ENCODE measurements at places on chromosomes 16 and 17. TPM values are rescaled to one million over a fixed set of nuclear protein-coding genes. Genes with fewer than 3 reads are reported as not detected.

- DNase-seq, result no peak
These were observed 19.3 kb downstream of the B9D1 start for GRCh38 chr17:19343256-19343630.

GRCh38 chr16:51877686-51878085, 669.3 kb downstream of the TOX3 start:
- no peak for DNase-seq

GRCh38 chr16:86307514-86307903, 202.8 kb upstream of the FOXF1 start:
- peak; percentile 11 for DNase-seq

- no peak for DNase-seq
These were observed 99.5 kb upstream of the DHX40 start for GRCh38 chr17:59465949-59466307.

GRCh38 chr17:74545843-74546230, at the start of gene CD300C:
Gene CD300C, minus strand, starts transcription at chr17:74546115. Its CDS starts 333 bp downstream, at chr17:74545782.
- peak; percentile 56 for DNase-seq

GRCh38 chr16:15593235-15593634, 49.7 kb downstream of the MARF1 start:
- no peak for DNase-seq

GRCh38 chr16:86740906-86741799, 162.8 kb downstream of the FOXL1 start:
- peak; percentile 15 for DNase-seq

GRCh38 chr17:29283961-29284360, 10.0 kb downstream of the NUFIP2 start:
- DNase-seq, result no peak

DNA sequence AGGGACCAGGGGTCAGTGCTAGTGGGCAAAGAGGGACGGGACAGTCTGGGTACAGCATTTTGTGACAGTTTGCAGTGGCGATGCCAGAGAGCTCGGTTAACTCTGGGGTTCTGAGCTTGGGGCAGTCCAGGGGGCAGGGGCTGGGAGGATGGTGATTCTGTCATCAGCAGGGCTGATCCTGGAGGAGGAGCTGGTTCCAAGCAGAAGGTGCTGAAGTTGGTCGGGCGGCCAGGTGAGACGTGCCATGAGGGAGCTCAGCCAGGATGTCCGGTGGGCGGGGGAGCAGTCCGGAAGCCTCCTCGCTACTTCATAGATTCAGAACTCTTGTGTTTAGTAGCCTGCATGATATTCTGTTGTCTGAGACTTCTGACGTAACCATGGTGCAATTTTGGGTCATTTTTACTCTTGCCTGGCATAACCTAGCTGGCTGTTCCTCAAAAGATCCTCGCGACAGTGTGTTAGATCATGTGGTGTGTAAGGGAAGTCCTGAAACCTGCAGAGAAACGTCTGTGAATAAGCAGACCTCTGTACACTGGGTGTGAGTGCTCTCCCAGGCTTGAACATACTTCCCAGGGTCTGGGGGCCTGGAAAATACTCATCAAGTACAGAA, 122.0 kb downstream of the CLEC16A start:
- DNase-seq, result no peak

- DNase-seq, result no peak
These were observed 25.8 kb downstream of the LITAF start for GRCh38 chr16:11560701-11561453.

GRCh38 chr17:5665164-5665563, 80.9 kb upstream of the NLRP1 start:
- no peak for DNase-seq

GRCh38 chr16:80932708-80933095, 74.0 kb downstream of the CMC2 start:
- no peak for DNase-seq

DNA sequence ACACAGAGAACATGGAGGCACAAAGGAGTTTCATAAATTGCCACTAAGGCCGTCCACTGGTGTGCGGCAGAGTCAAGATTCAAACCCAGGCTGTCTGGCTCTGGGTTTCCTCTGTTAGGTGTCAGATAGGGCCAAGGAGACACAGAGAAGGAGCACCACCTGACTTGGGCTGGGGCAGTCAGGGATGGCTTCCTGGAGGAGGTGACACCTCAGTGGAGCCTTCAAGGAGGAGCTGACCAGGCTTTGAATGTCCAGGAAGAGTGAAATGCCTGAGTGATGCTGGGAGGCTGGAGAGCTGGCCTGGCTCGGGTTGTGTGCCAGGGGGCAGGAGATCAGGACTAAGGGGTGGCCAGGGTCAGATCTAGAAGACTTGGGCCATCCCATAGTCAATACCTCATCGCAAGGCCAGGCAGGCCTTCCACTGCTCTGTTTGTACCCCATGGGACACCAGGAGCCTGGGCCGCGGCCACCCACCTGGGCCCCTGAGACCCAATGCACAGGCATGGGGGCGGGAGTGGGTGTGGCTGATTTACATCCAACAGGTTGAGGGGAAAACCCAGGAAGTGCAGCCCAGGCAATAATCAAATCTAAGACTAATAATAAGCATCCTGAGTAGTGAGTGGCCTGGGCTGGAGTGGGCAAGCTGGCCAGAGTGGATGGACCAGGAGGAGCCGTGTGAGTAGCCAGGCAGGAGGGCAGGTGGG, 73.7 kb downstream of the USP22 start:
- no peak for DNase-seq

DNA sequence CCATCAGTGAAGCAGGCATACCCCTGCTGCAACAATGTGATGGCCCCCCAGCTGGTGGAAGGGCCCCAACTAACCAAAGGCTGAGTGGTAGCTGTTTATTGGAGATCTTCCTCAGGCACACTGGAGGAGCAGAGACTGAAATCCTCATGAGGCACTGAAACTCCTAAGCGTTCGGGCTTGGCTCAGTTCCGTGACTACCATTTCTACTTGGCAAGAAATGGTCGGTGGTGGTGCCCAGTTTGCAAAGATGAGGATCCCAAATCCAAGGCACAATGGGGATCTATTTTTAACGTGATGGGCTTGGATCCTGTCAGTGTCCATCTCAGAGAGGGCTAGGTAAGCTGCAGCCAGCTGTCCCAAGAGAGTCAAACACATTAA, 82.8 kb downstream of the TNFRSF13B start:
- DNase-seq, result no peak

- no peak for DNase-seq
These were observed 1.5 kb upstream of the PRR29 start for GRCh38 chr17:63996430-63997182.

DNA sequence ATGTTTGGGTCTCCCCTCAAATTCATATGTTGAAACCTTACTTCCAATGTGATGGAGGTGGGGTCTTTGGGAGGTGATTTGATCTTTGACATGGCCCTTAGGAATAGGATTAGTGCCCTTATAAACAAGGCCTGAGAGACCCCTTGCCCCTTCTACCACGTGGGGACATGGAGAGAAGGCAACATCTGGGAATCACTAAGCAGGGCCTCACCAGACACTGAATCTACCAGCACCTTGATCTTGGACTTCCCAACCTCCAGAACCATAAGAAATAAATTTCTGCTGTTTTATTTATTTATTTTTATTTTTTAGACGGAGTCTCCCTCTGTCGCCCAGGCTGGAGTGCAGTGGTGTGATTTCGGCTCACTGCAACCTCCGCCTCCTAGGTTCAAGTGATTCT, 40.1 kb downstream of the GDE1 start:
- no peak for DNase-seq

GRCh38 chr17:71482625-71483024, 638.2 kb upstream of the SOX9 start:
- no peak for DNase-seq

DNA sequence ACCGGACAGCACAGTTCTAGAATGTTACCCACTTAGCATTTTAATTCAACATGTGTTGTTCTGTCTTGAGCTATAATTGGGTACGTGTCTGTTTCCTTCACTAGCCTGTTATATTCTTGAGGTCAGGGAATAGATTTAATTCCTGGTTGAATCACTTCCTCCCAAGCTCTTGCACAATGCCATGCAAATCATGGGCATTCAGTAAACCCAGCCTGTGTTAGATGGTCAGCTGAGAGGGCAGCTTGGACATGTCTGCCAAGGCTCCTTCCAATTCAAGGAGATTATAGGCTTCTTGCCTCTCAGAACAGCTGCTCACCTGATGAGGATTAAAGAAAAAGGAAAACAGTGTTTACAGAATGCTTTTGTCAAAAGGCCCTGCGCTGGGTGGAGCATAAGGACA, 12.6 kb downstream of the C1QTNF1 start:
- peak; percentile 45 for DNase-seq

GRCh38 chr17:32904891-32905290, 23.1 kb upstream of the TMEM98 start:
- no peak for DNase-seq

- DNase-seq, result peak; percentile 24
These were observed 8.6 kb downstream of the P2RX1 start for GRCh38 chr17:3907483-3908216.

GRCh38 chr16:56270828-56271227, 79.5 kb downstream of the GNAO1 start:
- DNase-seq, result no peak

DNA sequence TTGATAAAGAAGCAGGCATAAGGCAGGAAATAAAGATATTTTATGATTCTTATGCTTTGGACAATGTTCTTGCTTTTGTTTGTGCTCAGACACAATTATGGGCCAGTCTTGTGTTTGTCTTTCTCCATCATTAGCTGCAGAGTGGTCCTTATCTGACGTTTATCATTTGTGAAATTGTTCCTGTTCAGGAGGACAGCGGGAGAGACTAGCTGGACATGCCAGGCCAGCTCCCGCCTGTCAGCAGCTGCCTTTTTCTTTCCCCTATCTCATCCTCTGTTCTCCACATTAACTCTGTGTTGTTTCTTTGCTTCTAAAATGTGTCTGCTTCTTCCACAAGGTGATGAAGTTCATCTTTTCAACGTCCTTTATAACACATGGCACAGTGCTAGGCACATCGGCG, 333.5 kb downstream of the NPIPA8 start:
- no peak for DNase-seq

- DNase-seq, result no peak
These were observed 32.5 kb downstream of the ASIC2 start for GRCh38 chr17:33260638-33261037.

DNA sequence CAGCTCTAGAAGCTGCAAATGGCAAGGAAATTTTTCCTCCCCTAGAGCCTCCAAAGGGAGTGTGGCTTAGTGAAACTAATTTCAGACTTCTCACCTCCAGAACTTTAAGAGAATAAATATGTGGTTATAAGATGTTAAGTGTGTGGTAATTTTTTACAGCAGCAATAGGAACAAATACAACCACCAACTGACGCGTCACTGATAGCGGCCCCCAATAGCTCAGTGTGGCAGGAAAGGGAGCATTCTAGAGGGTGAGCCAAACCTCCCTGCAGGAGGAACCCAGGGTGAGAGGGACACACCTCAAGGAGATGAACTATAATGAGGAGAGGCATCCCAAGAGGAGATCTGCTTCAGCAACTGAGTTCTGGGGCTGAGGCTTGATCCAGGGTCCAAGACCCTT, 4.0 kb downstream of the CCL4 start:
- no peak for DNase-seq

- peak; percentile 96 for DNase-seq
These were observed 369.2 kb downstream of the CDH13 start for GRCh38 chr16:82995924-82996441.

DNA sequence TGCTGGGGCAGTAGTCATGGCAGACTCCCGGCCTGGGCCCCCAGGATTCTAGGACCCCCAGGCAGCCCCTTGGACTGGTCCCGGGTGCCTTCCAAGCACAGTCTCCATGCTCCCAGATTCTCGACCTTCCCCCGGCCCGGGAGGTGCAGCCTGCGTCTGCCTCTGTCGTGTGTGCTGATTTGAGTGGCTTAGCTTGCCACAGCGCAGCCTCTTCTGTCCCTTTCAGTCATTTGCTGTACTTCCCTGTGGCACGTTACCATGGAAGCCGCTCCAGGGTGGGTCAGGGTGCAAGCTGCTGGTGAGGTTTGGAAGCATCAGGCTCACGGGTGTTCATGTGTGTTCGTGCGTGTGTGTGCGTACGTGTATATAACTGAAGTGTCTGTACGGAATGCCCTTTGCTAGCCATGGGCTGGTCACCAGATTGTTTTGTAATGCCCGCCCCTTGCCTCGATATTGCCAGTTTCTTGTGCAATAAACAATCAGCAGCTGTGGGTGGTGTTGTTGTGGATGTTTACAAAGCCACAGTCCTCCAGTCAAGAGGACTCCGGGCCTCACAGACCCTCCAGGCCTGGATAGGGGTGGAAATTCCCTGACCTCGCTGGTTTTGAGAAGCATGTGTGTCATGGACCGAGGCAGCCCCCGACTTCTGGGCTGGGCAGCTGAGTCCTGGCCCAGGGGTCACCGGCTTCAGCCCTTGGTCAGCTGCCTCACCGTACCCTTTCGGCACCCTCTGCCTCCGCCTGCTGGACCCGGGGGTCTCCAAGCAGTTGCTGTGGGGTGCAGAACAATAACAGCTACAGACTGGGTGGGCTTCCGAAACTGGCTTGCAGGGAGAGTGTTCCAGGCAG, 9.7 kb upstream of the CLEC18A start:
- DNase-seq, result no peak

DNA sequence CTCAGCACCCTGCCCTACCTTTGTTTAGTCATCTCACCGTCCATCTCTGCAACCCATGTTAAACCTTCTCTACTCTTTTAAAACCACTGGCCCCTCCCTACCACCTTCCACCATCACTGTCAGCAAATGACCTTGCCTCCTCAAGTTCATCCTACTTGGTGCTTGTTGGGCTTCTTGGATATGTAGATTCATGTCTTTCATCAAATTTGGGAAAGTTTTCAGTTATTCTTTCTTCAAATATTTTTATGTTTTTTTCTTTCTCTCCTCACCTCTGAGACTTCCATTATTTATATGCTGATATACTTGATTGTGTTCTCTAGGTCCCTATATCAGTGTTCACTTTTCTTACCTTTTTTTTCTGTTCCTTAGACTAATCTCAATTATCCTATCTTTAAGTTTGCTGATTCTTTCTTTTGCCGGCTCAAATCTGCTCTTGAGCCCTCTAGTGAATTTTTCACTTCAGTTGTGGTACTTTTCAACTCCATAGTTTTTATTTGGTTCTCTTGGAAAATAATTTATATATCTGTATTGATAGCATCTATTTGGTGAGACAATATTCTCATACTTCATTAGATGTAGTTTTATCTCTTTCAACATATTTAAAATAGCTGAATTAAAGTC, 28.7 kb upstream of the ALDH3A2 start:
- no peak for DNase-seq

- no peak for DNase-seq
These were observed 63.7 kb upstream of the MRTFB start for GRCh38 chr16:14007450-14007849.

GRCh38 chr16:71542377-71542776, 16.2 kb downstream of the CHST4 start:
- DNase-seq, result peak; percentile 75

The C17orf67 gene
- total RNA-seq, result 1.7 TPM

The KRTAP1-5 gene
- not detected for total RNA-seq

The GGT6 gene
- 7.0 TPM for total RNA-seq

The NME1 gene
- 237 TPM for total RNA-seq

The EVPLL gene
- 0.52 TPM for total RNA-seq

The MYCBPAP gene
- total RNA-seq, result not detected

The SLC16A13 gene
- 0.16 TPM for total RNA-seq

The VMP1 gene
- 223 TPM for total RNA-seq

The TPSD1 gene
- not detected for total RNA-seq

The RDM1 gene
- total RNA-seq, result 11.3 TPM

The PLA2G10 gene
- not detected for total RNA-seq

The CCL2 gene
- total RNA-seq, result not detected

The CCL16 gene
- total RNA-seq, result not detected

The FAM20A gene
- not detected for total RNA-seq

The SYT17 gene
- 0.38 TPM for total RNA-seq
